Neuronal stem cell (in vitro differentiated cells): ENCODE measurements at places on chromosomes 7 and 10.
A peak's percentile ranks its signal among the peaks of the same experiment; 100 is the strongest.

DNA sequence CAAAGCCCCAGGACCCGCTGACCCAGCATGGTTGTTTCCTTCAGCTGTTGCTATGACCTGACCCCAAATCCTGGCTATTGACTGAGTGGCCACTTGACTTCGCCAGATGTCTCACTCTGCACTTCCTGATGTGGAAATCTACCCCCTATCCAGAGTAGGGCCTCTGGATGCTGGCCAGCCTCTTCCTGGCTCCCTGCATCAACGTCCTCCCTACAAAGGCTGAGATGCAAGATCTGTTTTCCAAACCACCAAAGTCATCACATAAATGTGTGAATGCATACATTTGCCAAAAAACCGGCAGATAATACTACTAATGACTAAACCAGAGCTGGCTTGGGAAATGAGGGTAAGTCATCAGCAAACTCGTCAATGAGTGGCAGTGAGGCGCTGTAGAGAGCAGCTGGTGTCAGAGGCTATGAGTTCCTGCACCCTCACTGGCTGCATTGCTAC, 70.4 kb downstream of the PYROXD2 start:
- DNase-seq, result no peak

DNA sequence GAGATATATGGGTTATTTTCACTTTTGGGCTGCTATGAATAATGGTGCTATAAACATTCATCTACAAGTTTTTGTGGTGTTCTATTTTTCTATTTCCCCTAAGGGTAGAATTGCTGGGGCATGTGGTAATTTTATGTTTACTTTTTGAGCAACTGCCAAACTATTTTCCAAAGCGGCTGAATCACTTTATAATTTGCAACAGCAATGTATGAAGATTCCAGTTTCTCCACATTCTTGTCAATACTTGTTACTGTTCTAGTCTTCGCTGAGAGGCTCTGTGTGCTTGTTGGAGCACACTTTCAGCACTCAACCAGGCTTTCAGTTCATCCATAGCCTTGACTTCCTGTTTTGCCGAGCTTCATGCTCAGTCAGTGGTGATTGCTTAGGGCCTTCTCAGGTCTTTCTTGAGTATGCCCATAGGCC, 39.0 kb downstream of the ADK start:
- DNase-seq, result no peak

GRCh38 chr7:664997-665735, 61.3 kb upstream of the DNAAF5 start:
- no peak for DNase-seq

- peak; percentile 6 for DNase-seq
Observed at GRCh38 chr10:97850446-97850845, 803 bp downstream of the GOLGA7B start.

DNA sequence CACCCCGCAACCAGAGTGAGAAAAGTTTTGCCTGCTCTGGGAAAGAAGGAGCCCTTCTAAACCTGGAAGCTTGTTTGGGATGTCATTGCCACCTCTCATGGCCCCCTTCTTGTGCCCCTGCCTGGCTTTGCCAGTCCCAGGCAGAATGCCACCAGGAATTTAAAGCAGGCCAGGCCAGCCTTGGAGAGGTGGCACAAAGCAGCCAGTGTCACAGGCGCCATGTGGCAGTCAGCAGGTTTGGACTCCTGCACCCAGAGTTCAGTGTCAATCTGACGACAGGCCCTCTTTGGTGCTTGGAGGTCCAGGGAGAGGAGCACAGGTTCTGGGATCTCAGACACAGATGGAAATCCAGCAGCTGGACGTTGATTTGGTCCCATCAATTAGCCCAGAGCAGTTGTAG, 12.7 kb downstream of the HK1 start:
- DNase-seq, result no peak

- no peak for DNase-seq
Observed at GRCh38 chr10:63055705-63056104, 77.4 kb upstream of the NRBF2 start.

DNA sequence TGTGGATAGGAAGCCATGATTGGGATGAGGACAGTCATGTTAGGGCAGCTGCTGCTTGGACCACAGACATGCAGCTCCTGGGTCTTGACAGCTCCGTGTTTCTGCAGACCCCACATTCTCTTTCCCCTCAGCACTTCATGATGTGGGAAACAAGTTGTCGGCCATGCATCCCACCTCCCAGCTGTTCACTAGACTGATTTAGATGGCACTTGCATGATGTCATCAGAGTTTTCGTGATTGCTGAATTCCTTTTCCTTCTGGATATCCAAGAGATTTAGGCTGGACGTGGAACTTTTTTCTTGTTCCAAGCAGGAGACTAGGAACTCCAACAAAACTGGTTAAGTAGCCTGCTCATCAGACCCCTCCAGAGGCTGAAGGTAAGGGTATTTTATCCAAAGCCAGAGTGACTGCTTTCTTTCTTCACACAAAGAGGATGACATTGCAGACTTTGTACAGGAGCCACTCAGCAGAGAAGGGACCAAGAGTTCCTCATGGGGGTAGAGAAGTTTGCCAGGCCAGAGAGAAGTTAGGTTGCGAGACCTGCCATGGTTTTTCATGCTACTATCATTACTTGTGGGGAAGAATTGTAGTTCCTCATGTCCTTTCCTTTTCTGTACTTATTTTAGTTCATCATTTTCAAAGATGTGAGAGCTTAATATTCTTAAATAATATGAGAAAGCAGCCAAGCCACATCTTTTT, 117.7 kb upstream of the GJD4 start:
- DNase-seq, result no peak

- no peak for DNase-seq
Observed at GRCh38 chr10:69906425-69906824, 104.7 kb downstream of the COL13A1 start.

- DNase-seq, result no peak
Observed at GRCh38 chr10:32959006-32959920, 1.2 kb upstream of the ITGB1 start.

DNA sequence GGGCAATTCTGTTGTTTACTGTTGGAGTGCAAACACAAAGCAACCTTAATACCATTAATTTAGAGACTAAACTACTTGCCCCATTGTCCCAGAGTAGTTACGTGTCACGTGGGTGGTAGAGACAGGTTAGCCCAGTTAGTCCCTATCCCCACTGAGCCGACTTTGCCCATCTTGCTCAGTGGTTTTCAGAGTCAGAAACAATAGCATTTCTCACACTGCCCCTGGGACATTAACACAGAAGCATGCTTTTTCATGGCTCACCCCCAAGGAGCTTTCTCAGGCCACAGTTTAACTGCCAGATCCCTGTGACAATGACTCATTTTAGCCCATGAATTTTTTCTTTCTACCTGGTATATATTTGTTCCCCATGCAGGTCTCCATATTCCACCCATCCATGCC, 271.0 kb downstream of the POU6F2 start:
- no peak for DNase-seq

DNA sequence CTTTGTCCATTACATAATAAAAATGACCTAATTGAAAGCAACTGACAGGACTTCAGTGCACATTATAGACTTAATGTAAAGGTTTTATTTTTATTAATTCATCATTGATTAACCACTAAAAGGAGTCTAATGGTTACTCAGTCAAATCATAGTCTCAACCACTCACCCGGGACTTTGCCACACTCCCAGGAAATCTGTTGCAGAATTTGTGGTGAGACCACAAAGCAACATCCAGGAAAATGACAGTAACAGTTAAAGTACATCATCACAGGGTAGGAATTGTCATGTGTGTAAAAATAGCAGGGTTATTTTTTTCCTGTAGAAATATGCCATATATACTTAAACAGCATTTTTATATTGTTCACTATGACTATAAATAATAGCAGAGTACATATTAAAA, 6.3 kb upstream of the HGF start:
- no peak for DNase-seq

DNA sequence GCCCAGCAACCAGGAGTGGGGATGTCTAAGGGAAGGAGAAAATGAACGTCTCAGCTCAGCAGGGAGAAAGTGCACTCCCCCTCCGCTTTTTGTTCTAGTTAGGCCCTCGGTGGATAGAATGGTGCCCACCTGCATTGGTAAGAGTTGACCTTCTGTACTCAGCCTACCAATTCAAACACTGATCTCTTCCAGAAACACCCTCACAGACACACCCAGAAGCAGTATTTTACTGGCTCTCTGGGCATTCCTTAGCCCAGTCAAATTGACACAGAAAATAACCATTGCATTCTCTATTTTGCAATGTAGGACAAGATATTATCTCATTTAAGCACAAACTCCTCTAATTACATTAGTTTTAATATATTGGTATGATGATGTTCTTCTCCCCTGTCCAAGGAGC, 106.1 kb upstream of the C7orf33 start:
- no peak for DNase-seq

DNA sequence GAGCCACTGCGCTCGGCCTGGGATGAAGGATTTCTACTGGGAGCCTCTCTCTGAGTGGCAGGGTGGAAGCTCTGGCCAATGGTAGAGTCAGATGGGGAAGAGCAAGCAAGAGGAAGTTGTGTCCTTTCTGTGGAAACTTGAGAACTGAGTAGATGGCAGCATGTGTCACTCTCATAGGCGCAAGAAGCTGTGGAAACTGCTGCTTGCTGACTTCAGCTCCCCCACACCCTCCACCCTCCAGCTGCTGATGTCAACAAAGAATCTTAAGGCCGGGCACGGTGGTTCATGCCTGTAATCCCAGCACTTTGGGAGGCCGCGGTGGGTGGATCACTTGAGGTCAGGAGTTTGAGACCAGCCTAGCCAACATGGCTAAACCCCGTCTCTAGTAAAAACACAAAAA, 39.8 kb upstream of the SRGN start:
- no peak for DNase-seq

DNA sequence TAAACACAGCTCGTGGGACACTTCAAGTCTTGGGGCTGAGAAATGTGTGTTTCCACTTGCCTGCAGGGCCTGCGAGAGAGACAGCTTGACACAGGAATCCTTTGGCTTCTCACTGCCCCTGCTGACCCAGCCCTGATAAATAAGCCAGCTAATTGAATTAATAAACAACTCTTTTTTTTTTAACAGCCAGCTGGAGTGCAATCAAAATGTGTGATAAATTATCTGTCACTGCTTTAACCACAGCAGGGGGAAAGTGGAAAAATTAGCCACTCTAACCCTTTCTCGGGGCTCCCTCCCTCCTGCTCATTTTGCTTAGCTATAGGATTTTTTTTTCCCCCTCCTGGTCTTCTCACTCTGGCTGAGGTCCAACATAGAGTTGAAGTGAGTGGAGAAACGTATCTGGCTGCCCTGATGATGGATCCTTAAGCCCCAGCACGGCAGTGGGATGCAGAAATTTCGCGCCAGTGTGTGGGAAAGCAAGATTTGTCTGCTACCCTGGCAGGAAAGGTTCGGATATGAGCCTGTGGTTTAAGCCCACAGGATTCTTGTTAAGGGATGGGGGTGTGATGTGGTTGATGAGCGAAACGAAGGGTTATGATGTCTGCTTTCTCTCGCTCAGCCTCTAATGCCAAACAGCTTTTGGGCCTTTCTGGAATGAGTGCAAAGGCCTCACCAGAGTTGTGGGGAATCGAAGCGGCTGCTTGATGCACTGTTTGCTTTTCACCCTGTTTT, 173.8 kb downstream of the TRIL start:
- DNase-seq, result no peak

DNA sequence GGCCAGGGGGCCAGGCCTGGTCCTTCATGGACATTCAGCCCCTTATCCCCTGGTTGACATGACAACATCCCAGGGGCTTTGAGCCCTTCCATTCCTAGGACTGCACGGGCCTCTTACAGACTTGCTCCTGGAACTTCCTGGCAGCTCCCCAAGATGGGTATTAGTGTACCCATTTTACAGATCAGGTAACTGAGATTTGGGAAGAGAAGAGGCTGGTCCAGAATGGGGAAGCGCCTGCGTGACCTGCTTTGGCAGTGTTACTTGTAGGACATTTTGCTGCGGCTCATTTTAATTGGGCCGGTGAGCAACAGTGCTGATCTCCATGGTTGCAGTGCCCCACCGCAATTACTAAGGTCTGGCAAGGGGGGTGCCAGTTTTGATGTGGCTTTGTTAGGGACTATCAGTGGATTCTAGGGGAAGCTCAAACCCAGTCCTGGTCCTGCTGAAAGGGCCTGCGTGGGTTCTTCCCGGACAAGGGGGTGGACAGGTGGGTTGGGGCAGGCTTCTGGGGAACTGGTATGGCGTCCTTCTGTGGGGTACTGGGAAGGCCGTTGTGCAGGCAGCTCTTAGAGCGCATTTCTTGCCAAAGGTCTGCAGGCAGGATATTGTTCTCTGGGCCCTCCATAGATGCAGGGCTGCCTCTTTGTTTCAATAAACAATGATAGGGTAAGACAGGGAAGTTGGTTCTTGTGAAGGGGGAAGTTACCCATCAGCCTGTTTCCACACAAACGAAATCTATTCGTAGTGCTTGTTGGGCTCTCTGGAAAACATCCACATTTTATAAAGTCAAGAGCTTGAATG, 137.6 kb downstream of the RGS10 start:
- no peak for DNase-seq

GRCh38 chr7:131265227-131265626, 62.4 kb upstream of the MKLN1 start:
- DNase-seq, result no peak

DNA sequence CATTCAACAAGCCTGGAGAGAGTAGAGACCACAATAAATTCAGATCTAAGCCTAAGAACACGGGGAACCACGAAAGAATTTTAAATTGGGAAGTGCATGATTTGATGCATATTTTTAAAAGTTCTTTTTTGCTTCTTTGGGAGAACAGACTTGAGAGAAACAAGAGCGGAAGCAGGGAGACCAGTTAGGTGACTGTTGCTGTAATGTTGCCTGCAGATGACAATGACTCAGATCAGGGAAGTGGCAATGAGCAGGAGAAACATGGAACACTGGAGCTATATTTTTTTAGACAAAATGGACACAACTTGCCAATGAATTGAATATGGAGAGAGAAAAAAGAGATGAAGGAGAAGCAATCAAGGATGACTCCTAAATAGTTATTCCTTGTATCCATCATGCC, 125.1 kb downstream of the RAPGEF5 start:
- DNase-seq, result no peak

GRCh38 chr10:17685233-17685840, 41.4 kb downstream of the STAM start:
- DNase-seq, result no peak

DNA sequence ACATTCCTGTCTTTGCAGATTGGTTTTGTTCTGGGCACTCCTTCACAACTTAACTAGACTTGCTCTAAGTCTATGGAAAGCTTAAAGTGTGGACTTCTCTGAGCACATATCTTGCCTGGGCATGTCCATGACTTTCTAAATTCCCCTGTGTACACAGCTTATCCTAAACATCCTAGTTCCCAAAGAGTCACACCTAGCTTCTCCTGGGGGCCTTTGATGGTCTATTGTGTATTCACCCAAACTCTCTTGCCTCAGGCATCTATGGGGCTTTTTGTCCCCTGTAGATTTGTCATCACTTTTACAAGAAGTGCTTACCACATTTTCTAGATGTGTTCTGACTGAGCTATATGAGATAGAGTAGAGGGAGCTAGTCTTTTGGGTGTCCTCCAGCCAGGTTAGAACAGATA, 12.2 kb upstream of the ZNF488 start:
- no peak for DNase-seq

DNA sequence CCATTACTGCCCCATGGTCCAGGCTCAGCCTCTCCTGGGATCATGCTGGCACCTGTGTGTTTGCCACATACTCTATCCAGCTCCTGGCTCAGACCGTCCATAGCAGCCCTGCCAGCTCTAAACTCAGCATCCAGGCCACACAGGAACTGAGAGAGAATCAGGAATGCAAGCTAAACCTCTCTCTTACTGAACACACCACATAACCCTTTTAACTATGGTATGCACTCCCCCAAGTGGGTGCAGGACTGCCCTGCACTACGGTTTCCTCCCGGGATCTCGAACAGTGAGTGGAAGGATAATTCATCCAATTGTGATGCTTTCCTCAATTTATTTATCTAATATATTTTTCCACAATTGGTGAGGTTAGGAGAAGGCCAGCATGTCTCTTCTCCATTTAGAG, 17.1 kb upstream of the ZNF800 start:
- DNase-seq, result no peak
